ENCODE measurements at places on chromosomes 4 and X. TPM values are rescaled to one million over a fixed set of nuclear protein-coding genes. Genes with fewer than 3 reads are reported as not detected.

FAM241A gene
- total RNA-seq: under 0.01 TPM

SMIM31 gene
- not detected for total RNA-seq

ZAR1 gene
- not detected for total RNA-seq

CT45A2 gene
- not detected for total RNA-seq

GRCh38 chr4:173507471-173508385 is 22.3 kb downstream of the HAND2 start:
- no peak for DNase-seq

DNA sequence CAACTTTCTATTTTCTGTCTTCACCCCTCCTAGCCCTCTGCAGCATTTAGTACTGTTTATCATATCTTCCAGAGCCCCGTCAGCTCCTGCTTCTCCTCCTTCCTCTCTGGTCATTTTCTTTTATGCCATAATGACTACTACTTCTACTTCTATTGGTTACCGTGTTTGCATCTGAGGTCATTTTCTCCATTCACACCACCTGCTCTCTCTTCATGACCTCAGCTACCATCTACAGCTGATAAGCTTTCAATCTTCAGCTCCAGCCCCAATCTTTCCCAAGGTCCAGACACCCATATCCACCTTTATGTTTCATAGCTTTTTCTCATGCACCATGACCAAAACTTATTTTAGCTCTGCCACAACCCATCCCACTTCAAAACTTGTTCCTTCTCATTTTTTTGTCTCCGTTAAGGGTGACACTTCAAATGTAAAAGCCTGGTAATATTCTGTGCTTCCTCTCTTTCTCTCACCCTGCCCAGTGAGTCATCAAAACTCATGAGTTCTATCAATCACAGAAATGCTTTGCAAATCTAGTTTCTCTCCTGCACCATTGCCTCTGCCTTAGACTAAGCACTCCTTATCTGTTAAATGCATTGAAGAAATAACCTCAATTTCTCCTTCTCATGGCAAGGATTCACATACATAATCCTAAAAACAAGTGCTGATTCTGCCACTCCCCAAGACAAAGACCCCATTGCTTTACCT is 71.3 kb upstream of the IQCM start:
- no peak for DNase-seq

DNA sequence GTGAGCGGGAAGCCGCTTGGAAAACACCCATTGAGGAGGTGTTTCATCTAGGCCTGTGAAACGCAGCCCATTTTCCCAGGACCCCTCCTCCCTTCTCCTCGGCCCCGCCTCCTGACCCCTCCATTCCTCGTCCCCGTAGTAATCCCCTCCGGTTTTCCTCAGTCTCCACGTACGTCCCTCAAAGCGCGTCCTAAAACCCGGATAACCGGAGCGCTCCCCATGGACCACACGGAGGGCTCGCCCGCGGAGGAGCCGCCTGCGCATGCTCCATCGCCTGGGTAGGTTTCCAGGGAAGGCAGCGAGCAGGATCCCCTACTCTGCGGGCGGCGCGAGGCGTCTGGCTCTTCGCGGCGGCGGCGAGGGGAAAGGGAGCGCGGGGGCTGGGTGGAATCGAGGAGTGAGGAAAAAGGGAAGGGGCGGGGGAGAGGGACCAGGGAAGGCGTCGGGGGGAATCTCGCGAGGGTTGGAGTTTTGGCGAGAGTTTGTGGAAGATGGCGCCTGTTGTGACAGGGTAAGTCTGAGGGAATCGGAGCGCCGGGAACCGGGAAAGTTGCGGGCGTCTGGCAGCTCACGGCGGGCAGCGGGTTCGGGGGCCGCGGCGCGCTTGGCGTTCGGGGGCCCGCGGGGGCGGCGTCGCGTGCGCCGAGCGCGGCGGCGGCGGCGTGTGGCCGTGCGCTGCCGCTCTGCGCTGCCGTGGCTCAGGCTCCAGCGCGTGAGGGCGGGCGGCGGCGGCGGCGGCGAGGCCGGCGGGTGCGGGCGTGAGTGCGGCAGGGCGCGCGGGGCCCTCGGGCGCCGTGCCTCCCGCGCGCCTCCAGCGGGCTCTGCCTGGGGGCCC is at the start of gene RBPJ:
RBPJ (plus strand) TSS at position 477 of the 835 bp plus-strand sequence; CDS start at position 492, 15 bp downstream.
- peak; percentile 99 for DNase-seq

GRCh38 chr4:178556796-178557195 is 1114.6 kb upstream of the AGA start:
- no peak for DNase-seq

DNA sequence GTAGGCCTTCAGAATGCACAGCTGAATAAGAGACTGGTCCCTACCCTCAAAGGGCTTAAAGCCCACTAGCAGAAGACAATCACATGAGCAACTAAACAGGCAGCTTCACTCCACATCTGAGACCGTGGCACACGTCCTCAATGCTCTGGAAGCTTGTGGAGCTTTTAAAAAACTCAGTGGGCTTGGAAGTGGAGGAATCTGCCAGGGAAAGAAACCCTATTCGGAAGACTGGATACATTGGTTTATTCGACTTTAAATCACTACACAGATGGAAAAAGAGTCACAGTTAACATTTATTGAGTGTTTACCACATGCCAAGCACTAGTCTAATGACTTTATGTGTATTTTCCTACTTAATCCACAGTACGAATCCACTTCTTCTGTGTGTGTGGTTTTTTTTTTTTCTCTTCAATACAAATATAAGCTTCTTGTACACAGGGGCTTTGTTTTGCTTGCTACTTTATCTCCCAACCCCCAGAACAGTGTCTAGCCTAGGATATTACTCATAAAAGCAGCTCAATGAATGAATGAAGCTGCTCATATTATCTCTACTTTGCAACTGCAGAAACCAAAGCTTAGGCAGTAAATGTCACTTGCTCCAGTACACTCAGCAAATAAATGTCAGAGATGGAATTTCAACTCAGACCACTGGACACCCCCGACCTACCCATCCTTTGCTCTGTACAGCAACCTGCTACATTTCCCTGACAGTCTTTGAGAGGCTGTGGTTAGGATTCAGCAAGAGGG is 137.7 kb downstream of the LDB2 start:
- no peak for DNase-seq

DNA sequence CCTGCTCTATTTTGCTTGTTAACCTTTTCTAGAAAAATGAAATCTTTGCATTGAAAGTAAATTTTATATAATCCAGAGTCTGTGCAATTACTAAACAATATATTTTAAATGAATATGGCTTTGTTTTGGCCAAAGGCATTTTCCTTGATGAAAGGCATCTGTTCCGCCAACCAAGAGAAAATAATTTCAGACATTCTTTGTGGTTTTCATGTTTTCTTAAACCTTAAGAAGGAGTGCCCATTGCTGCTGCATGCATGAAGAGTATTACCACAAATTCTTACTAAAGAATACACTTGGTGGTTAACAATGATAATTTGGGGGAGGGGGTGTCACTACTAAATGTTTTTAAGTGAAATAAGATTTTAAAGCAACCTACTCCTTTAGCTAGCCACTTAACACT is 2.7 kb upstream of the PDGFC start:
- DNase-seq: peak; percentile 74
